NK-92 treated with Interleukin-12 subunit alpha and Interleukin-12 subunit beta, amount 100 ng/mL, for 24 hours (cell line): ENCODE measurements at places on chromosomes 16 and 17.

DNA sequence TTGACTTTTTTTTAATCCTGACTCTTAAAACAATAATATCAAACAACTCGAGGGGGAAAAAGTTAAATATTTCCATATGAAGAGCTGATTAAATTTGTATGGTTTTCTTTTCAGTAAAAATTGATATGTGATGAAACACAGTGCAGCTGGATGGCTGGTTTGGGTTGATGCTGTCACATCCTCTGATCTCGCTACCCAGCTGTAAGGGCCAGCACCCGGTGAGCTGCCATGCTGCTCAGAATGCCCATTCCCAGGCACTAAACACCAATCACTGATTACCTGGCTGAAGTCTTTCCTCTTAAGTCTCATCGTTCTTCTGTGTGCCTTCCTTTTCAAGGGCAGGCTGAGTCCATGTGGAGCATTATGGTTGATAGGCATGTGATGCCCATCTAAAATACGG is 234.3 kb downstream of the IRX3 start:
- no peak for DNase-seq

GRCh38 chr17:36602030-36602748 is 806 bp downstream of the MRM1 start:
- DNase-seq, result no peak

DNA sequence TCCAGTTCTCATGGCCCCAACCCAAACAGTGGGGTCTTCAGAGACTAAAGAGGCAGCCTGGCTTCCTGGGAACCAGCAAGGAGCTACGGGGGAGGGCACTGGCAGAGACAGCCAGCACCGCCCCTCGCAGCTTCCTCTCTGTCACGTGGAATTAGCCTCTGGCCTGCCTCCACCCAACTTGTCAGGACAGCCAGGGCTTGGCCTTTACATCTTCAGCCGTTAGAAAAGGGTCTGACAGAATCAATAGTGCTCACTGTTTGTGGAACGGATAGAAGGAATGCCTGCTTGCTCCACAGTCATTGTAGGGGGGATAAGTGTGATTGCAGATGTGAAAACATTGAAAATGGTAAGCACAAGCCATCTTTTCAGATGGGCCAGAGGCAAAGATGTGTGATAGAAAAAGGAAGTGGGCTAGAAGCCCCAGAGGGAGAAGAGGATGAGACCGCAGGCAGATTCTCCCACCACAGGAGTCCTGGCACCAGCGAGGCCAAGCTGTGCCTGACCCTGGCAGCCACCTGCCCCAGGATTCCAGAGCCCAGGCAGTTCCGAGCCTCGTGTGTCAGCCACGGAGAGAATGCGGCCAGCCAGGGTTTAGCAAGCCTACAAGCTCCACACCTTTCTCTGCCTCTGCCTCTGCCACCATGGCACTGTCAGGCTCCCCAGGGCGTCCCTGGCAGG is 18.6 kb downstream of the GRIN2C start:
- no peak for DNase-seq

DNA sequence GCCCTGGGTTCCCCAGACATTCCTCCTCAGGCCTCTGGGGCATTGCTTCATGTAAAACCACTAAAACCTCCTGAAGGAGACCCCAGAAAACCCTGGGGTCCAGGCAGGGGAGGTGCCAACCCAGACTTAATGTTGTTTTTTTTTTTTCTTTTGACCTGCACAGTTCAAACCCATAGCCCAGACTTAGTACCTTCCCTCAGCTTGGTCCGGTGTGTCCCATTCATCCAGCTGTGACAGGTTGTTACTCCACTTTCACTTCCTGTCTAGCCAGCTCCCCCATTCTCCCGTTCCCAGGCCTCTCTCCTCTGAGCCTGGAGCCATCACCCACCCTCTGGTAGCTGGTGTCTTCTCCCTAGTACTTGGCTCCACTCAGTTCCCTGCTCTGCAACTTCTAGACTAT is 4.8 kb downstream of the CDR2L start:
- DNase-seq, result no peak

- DNase-seq, result no peak
Observed at GRCh38 chr17:19409509-19409908, 1.5 kb upstream of the RNF112 start.

DNA sequence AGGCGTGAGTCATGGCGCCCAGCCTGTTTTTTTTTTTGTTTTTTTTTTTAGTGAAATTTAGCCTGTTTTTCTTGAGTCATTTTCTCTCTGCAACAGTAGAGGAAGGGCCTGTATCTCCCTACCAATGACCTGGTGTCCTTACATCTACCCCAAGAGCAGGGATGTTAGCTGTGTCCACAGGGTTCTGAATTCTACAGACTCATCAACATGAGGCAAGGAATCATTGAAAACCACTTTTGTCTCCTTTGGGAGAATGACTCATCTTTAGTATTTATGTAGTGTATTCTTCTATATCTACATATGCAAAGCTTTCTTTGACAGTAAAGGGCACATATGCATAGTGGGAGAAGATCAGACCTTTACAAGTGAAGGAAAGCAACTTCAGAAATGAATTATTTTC is 105.3 kb downstream of the SPECC1 start:
- DNase-seq, result no peak

DNA sequence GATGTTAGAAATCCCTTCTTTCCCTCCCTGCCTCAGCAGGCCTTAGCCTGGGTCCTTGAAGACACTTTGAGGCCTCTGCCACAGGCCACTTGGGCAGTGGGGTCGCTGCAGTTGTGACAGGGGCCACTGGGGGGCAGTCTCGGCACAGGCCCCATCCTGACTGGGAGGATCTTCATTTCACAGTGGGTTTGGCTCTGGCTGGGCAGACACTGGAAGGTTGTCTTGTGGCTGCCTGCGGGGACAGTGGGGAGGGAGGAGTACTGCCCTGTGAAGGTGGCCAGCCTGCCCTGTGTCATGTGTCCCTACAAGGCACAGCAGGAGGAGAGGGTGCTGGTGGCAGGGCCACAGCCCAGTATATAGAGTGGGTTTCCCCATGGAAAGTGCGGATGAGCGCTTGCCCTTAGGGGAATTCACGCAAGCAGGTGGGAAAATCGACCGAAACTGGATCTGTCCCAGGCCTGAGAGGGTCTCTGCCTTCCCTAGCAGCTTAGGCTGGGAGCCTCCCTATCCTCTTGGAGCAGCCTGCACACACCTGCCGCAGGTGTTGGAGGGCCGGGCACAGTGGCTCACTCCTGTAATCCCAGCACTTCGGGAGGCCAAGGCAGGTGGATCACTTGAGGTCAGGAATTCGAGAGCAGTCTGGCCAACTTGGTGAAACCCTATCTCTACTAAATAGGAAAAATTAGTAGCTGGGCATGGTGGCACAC is 28.8 kb downstream of the GINS2 start:
- DNase-seq, result peak; percentile 7

DNA sequence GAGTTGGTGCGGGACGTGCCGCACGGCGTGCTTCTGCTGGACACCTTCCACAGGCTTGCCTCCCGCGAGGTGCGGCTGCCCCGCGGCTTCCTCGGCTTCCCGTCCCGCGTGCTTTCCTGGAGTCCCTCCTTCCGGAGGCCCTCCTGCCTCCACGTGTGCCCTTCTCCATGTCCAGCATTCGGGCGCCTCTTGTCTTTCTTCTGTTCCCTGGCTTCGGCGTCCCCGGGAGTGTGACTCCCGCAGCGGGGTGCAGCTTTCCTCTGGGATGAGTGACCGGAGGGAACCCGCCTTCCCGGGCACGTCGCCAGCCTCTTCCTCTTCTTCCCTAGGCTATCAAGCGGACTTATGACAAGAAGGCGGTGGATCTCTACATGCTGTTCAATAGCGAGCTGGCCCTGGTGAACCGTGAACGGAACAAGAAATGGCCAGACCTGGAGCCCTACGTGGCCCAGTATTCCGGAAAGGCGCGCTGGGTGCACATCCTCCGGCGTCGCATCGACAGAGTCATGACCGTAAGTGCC is 23.0 kb downstream of the DNAH2 start:
- no peak for DNase-seq

GRCh38 chr16:77788181-77789084 is at the start of gene VAT1L:
Gene VAT1L, plus strand, starts transcription at chr16:77788564. Its CDS starts 119 bp downstream, at chr16:77788683.
- DNase-seq, result no peak

DNA sequence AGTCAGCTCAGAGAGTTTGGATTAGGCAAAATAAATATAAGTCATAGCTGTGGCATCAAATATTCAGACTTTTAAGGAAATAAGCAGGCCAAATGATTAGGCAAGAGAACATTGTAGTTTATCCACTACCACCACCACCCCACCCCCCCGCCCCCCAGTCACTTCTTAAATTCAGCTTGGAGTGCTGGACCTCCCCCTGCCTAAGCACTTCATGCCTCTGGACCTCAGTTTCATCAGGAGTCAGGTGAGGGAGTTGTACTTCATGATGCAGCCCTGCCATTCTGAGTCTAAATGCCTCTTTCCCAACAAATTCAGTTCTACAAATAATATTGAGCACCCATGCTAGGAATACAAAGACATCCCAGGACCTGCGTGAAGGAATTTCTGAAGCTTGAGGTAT is 2.0 kb downstream of the POLR2C start:
- no peak for DNase-seq

DNA sequence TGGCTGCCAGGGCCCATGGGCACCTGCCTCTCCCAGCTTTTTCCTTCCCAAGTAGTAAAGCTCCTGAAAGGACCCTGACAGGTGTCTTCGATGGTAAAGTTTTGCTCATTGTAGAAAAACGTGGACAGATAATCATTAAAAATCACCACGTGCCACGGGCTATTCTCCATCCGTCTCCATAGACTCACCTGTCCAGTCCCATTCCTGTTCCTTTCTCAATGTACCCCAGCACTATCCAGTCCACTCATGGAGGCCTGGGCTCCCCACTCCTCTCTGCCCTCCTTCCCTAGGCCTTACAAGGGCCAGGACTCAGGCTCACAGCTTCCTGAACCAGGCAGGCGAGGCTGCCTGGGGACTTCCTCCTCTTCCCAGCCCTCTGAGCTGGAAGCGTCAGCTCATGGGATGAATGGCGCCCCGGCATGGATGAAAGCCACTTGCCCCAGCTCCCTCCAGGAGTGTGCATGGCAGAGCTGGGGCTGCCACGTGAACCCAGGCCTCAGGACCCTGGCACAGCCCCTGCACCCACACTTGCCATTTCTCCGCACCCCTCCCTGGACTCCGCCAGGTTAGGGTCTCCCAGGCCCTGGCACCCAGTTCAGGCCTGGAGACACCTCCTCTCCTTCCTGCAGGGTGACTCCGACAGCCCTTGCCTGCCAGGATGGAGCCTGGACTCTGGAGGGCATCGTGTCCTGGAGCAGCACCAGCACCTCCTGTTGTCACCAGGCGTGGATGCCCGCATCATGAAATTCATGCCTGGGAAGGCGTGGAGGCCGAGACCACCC is 8.8 kb downstream of the CTRB1 start:
- no peak for DNase-seq

GRCh38 chr17:20961586-20961985 is 81.2 kb downstream of the USP22 start:
- DNase-seq, result no peak

DNA sequence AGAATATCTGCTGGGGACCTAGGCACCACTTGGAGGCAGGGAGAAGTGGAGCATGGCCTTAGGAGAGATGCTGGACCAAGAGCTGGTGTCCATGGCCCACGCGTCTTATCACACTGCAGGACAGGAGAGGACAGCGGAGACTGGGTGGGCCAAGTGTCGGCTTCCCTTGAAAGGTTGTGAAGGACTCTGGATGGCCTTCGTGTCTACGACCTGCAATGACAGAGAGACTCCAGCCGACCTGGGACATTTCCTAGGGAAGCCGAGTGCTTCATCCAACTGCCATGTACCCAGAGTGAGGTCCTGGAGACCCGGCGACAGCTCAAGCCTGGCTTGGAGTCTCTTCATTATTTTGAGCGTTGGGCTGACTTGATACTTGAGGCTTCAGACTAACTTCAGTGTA is 20.5 kb downstream of the C1QTNF1 start:
- DNase-seq, result no peak

DNA sequence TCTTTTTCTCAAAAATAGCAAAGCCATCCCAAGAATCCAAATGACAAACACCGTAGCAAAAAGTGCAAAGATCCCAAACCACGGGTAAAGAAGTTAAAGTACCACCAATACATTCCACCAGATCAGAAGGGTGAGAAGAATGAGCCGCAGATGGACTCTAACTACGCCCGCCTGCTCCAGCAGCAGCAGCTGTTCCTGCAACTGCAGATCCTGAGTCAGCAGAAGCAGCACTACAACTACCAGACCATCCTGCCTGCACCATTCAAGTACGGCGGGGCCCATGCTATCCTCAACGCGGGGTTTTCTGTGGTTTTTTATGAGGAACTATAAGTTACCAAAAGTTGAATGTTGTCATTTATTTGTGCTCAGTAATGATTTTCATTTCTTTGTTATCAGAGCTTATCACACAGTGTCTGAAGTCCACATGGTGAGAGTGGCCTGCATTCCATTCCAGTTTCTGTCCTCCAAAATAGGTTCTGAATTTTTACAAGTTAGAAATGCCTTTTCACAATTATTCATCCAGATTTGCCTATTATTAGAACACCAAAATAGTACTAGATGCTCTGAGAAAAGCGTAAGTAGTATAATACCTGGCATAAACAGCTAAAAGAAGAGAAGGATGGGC is 169.2 kb downstream of the MRTFB start:
- DNase-seq, result no peak

DNA sequence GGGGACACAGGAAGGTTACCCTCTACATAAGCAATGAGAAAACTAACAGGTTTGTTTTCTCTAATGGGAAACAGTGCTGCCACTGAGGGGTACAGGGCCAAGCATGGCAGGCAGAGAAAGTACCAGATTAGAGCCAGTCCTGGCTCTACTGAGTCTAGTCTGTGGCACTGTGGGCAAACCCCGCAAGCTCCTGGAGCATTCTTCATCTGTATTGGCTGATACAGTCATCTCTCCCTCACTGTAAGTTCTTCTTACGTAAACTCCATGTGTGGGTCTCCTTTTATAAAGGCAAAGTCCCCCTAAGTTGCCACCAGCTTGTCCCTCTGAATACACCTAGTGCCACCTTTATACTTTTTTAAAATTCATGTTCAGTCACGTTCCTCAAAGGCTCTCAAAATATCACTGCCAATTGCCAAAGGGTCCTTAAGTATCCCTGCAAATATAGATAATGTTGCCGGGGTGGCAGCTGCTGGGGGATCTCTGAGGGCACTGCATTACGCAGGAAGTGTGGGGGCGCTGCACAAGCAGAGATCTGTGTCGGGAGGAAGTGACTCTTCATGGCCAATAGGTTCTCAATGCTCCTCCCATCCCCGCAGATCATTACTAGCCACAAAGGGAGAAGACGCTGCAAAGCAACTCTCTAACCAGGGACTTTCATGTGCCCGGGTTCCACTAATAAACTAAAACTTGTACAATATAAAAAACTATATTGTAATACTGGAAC is 18.8 kb downstream of the XPO6 start:
- no peak for DNase-seq

DNA sequence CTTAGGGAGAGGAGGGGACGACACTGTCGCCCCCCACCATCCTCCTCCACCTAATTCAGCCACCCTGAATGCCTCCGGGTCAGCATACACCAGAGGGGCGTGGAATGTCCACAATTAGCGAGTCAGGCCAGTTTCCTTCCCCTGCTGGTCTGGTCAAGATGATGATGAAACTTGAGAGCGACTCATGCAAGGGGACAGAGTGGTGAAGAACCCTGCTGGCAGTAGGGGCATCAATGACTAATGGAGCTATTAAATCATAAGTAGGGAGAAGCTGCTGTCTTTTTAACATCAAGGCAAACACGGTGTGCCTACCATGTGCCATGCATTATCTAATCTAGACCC is 7.2 kb downstream of the SPACA3 start:
- no peak for DNase-seq

GRCh38 chr17:13030459-13031300 is 12.9 kb upstream of the ELAC2 start:
- DNase-seq, result no peak

GRCh38 chr16:69941251-69942098 is 9.7 kb upstream of the CLEC18A start:
- no peak for DNase-seq

GRCh38 chr16:3054965-3055733 is 8.8 kb downstream of the MMP25 start:
- peak; percentile 60 for DNase-seq

- peak; percentile 60 for DNase-seq
Observed at GRCh38 chr16:23288726-23289512, 13.2 kb upstream of the SCNN1B start.
